ENCODE measurements at places on chromosomes 2 and 18.
A peak's percentile ranks its signal among the peaks of the same experiment; 100 is the strongest.

DNA sequence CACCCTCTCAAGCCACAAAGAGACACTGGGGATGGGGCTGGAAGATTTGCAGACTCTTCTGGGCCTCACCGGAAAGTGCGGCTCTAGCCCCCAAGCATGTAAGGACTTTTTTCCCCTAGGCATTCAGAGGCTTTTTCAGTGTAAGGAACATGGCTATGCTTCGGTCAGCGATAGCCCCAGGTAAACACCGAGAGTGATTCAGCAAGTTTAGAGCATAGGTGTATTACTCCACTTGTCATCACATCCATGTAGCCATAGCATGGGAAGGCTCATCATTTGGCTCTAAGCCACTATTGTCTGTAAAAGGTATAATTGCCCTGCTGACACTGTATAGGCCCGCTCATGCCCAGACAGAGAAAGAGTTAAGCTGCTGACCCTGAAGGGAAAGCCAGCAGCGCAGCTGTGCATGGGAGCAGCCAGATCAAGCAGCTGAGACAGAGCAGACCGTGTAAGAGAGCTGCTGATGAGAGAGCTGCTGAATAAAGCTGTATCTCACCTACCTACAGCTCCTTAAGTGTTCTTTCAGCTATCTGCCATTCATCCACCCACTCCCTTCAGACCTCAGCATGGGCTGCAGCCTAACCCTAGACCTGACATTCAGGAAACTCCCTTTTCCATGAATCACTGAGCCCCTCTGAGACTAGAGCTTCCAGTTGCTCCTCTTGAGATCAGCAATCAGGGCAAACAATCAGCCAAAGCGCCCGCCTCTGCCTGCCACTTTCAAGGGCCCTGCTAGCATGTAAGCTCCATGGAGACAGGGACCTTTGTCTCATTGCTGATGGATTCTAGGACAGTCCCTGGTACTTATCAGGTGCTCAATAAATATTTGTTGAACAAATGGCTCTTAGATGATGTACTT is 25.5 kb downstream of the LGALSL start:
- DNase-seq = no peak

- no peak for DNase-seq
These were observed 132.9 kb upstream of the SH3BP4 start for GRCh38 chr2:234818937-234819336.

DNA sequence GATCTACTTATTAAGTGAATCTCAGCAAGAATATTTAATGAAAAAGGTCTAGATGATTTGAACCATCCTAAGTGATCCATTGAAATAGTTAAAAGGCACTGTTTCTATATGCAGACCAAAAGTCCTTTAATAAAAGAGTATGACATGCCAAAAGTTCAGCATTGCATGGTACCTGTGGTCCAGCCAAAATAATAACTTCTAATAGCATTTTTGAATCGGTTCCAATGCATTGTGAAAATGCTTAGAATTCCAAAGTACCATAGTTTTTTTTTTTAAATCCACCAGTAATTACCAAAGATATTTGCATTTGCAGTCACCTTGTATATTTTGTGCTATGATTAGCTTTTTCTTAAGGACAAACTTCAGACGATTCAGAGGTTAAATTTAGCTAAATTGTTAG is 79.9 kb downstream of the NYAP2 start:
- DNase-seq = no peak

GRCh38 chr2:33013684-33014110 is 66.9 kb downstream of the LTBP1 start:
- no peak for DNase-seq

GRCh38 chr2:240322231-240322955 is 113.1 kb upstream of the GPC1 start:
- no peak for DNase-seq

- no peak for DNase-seq
These were observed 262.0 kb downstream of the SLC8A1 start for GRCh38 chr2:40189881-40190280.

DNA sequence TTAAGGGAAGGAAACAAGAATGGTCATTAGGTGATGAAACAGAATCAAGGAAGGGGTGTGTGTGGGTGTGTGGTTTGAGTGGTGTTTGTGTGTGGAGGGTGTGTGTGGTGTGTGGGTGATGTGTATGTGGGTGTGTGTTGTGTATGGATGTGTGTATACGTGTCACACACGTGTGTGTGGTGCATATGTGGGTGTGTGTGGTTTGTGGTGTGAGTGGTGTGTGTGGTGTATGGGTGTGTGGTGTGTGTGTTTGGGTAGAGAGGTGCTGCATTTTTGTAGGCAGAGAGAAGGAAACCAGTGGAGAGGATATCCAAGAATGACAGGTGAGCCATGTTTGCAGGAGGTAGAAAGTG is 1.1 kb upstream of the CEP192 start:
- DNase-seq = no peak

- no peak for DNase-seq
These were observed 21.7 kb downstream of the AKAIN1 start for GRCh38 chr18:5175378-5175777.

DNA sequence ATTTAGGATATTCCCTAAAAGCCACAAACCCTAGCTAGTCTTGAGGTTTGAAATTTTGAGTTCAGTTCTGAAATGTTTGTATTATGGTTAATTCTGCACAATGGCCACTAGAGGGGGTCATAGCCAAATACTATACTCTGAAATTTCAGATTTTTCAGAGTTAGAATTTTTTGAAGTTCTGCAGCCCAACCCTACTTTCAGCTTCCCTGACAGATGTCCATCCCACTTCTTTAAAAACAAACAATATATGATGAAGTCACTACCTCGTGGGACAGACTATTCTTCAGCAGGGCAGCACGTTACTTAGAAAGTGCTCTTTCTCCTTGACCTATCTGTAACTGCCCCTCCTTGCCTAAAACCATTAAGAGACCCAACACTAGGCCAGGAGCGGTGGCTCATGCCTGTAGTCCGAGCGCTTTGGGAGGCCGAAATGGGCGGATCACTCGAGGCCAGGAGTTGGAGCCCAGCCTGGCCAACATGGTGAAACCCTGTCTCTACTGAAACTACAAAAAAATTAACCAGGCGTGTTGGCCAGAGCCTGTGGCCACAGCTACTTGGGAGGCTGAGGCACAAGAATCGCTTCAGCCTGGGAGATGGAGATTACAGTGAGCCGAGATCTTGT is 48.2 kb upstream of the PAPOLG start:
- DNase-seq = no peak

- DNase-seq = no peak
These were observed 439.5 kb upstream of the ZEB2 start for GRCh38 chr2:144959416-144959815.

DNA sequence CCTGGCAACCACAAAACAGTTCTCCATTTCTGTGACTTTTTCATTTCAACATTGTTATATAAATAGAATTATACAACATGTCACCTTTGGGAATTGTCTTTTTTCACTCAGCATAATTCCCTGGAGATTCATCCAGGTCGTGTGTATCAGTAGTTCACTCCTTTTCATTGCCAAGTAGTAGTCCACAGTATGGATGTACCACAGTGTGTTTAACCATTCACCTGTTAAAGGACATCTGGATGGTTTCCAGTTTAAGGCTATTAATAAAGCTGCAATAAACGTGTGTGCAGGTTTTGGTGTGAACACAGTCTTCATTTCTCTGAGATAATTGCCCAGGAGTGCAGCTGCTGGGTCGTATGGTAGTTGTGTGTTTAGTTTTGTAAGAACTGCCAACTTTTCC is 35.7 kb downstream of the COPS7B start:
- no peak for DNase-seq

DNA sequence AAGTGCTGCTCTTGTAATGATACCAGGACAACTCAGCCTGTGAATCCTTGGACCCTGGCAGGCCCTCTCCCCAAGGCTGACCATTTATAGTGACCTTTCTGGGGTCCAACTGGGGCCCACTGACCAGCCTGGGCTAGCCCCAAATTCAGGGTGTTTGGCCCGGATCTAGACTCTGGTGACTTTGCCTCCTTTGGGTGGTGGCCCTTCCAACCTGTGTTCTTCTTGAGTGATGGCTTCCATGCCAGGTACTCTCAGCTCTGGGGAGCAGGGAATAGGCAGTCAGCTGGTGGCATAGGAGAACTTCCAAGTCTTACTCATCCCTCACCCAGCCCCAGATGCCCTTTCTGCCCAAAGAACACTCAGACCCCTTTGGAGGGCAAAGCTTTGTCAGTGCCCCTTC is 10.3 kb downstream of the MYO7B start:
- no peak for DNase-seq

GRCh38 chr2:39816845-39817244 is 37.8 kb upstream of the THUMPD2 start:
- DNase-seq = no peak

GRCh38 chr2:61419129-61419528 is 51.8 kb downstream of the USP34 start:
- no peak for DNase-seq

- no peak for DNase-seq
These were observed 152.6 kb upstream of the EPHA4 start for GRCh38 chr2:221724631-221725203.

DNA sequence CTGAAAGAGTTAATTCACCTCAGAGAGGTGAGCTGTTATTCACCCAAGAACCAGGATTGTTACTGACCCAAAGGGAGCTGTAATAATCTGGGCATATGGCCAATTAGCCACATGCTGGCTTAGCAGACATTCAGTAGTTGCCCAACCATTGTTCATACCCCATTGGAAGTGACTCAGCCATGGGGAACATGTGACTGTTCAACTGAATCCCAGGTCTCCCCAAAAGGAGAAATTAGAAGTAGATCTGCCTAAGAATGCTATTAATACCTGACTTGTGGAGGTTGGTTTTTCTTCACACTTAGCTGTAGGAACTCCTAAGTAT is 272.6 kb upstream of the UBE2E3 start:
- no peak for DNase-seq

DNA sequence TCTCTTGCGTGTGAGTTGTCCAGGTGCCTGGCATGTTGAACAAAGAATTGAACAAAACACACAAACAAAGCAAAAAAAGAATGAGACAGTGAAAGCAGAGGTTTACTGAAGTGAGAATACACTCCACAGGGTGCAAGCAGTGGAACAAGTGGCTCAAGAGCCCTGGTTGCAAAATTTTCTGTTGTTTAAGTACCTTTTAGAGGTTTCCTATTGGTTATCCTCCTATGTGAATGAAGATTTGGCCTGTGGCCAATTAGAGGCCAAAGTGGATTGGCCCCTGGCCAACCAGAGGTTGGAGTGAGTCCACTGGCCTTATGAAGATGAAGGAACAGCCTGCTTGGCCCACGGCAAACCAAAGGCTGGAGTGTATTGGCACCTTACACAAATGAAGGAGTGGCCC is 1188.5 kb upstream of the NRXN1 start:
- DNase-seq = no peak

GRCh38 chr2:12579018-12579417 is 137.7 kb upstream of the TRIB2 start:
- DNase-seq = no peak

- DNase-seq = no peak
These were observed 14.9 kb upstream of the GNAL start for GRCh38 chr18:11674119-11674518.

DNA sequence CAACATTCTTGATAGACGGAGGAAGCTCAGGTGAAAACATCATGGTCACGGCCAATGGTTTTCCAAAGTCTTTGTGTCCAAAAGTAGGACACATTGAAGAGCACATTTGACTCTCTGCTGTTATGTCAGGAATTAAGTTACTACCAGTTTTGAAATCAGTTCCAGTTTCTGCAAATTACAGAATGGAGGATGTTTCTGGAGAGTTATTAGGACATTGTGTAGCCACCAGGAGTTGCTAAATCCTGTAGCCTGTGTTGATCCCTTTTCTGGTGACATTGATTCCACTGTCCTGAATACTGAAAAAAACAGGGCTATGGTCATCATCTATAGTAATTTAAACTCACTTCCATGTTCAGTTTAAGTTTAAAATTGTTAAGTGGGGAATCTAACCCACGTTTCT is 15.3 kb downstream of the UPP2 start:
- DNase-seq = no peak

DNA sequence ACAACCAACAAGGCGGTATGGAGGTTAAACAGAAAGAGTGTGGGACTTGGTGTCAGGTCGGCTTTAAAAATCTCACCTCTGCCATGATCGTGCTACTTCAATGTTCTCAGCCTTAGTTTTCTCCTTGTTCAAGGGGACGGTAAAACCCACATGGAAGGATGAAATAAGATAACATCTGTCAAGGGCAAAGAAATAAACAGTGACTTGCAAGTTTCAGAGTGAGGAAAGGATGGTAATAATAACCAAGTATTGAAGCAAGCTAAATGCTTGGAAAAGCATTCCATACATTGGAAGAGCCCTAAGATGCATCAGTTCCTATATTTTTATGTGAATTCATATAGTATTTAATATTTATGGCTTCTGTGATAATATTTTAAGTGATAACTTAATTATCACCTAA is 29.8 kb upstream of the LMAN1 start:
- no peak for DNase-seq

DNA sequence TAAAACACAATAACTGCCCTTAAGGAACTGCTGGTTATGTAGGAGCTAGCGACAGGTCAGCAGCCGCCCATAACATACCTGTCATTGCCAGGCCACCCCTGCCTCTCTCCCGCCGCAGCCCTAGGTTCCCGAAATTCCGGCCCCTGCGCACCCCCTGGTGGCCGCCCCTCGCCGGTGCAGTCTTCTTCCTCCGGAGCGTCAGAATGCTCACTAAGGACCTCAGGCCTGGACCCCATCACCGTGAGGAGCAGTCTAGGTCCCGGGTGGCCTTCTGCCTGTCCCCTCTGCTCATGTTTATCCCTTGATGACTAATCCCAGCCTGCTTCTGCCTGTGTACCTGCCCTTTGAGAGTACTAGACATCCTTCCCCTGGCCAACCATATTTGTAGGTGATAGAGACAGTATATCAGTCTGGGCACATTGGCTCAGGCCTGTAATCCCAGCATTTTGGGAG is 115.7 kb upstream of the SLC1A4 start:
- peak; percentile 51 for DNase-seq

DNA sequence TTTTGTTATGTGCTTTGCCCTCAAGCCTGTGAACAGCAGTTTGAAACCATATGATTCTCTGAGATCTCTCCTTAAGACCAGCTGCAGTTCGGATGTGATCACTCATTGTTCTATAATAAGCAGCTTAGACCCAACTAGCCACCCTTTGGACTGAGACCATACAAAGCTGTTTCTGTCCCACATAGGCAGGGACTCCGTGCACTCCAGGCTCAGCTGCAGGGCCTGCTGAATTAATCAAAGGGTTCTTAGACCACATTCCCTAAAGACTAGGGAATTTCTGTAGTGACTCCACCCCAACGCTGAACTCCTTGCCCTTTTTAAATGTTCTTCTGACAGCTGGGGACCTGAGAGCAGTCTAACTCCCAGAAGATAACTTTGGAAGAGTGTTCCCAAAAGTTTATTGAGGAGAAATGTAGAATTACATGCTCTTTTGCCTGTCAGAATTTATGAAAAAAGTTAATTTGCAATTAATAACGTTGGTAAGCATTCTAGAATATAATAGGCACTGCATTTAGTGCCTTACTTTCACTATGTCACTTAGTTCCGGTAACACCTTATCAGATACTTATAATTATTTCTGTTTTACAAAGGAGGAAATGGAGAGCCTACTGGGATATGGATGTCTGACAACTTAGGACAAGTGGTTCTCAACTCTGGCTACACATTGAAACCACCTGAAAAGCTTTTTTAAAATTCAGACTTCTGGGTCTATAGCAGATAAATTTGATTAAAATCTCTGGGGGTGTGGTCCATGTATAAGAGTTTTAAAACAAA is 42.3 kb downstream of the GULP1 start:
- DNase-seq = no peak
